ENCODE measurements at places on chromosomes 6 and 20.
A peak's percentile ranks its signal among the peaks of the same experiment; 100 is the strongest.

DNA sequence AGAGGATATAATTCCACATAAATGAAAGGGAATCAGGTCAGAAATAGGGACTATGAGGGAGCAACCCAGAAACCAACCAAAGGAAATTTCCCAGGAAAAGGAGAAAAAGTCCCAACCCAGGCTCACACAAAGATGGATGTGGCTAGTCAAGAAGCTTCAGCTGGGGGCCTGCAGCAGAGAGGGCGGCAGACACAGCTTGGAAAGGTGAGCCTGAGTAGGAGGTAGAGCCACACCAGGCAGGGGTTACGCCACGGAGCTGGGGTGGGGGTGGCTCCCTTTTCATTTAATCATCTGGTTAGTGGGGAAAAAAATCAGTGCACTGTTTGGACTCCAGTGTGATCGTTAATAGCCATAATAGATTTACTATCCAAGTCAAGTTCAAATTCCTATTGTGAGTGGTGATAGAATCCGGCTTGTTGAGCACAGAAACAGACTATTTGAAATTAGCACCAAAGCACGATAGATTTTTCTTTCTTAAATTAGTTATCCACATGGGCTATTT, 220.6 kb downstream of the TPBG start:
- peak; percentile 42 for DNase-seq

DNA sequence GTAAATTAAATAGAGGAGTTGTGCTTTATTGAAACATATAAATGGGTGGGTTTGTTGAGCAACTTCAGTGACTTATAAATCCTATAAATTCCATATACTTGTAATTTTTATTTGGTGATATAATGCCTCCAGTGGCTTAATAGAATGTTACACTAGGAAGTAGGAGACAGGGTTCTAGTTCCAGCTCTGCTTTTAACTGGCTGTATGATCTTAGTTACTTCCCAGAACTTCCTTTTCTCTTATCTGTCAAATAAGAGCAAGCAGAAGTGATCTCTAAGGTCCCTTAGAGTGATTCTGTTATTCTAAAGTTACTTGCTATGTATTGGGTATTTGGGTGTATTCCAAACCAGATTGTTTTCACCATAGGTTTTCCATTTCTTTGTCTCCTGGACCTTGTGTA, 10.2 kb downstream of the ZSCAN23 start:
- no peak for DNase-seq

DNA sequence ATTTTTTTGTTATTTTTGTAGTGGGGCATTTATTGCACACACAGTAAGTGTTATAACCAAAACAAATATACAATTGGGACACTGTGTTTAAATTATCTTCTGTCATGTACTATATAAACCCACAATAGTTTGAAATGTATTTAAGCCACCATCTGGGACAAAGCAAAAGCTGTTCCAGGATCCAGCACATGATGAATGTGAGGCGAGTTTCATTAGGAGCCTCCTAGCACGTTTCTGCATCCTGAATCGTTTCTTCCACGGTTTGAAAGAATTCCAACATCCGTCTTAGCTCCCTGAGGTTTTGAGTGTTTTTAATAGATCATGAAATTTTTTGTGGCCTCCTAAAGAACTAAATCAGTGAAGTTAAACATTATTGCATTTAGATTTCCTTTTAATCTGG, 65.8 kb downstream of the EYA4 start:
- no peak for DNase-seq

DNA sequence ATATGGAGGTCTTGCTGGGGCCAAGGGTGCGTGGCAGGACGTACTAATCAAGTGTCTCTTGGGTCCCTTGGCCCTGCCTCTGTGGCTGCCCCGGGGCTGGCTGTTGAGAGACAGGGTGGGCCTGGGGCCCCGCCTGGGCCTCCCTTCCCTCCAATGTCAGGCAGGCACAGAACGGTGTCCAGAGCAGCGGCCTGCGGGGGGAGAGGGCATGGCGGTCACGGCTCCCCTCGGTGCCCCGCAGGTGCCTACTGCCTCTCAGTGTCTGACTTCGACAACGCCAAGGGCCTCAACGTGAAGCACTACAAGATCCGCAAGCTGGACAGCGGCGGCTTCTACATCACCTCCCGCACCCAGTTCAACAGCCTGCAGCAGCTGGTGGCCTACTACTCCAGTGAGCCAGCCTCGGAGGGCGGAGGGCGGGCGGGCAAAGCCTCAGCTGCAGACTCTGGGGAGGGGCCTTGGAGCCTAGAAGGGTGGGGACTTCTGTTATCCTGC, 50.0 kb downstream of the SRC start:
- peak; percentile 80 for DNase-seq

GRCh38 chr20:51335329-51335841, 207.1 kb downstream of the NFATC2 start:
- DNase-seq: no peak

DNA sequence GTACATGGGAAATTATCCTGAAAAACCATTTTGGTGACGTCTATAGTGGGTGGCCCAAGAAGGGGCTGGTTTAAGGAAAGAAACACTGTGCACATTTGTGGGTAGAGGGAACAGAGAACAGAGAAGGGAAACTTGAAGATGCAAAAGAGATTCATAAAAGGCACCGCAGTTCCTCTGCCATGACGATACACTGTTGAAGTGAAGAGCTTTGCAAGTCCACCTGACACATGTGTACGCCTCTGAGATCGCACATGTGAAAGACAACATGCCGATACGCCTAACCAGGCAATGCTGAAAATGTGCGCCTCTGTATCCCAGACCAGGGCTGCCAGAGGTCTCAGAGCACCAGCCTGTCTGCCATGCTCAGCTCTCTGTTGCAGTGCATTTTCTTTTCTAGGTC, 180.9 kb downstream of the KIF16B start:
- no peak for DNase-seq

GRCh38 chr6:34517461-34517881, 38.7 kb downstream of the SPDEF start:
- DNase-seq: no peak
